NCI-H1436 (cell line): ENCODE measurements at places on chromosomes 16 and 17.
A peak's percentile ranks its signal among the peaks of the same experiment; 100 is the strongest.

DNA sequence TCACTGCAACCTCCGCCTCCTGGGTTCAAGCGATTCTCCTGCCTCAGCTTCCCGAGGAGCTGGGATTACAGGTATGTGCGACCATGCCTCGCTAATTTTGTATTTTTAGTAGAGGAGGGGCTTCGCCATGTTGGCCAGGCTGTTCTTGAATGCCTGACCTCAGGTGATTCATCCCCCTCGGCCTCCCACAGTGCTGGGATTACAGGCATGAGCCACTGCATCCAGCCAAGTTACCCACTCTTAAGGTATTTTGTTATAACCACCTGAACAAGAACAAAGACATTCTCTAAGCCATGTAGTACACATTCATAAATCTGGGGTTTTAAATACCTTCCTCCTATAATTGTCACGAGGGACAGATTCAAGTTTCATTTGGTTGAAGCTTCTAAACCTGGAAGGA, 12.3 kb upstream of the TMEM170A start:
- DNase-seq: no peak

- DNase-seq: no peak
Measured at GRCh38 chr17:48528153-48528935, 2.5 kb downstream of the HOXB1 start.

GRCh38 chr17:45098869-45099616, 33.3 kb downstream of the PLCD3 start:
- DNase-seq: peak; percentile 74

GRCh38 chr17:32870027-32870670, 6.8 kb downstream of the MYO1D start:
- no peak for DNase-seq

DNA sequence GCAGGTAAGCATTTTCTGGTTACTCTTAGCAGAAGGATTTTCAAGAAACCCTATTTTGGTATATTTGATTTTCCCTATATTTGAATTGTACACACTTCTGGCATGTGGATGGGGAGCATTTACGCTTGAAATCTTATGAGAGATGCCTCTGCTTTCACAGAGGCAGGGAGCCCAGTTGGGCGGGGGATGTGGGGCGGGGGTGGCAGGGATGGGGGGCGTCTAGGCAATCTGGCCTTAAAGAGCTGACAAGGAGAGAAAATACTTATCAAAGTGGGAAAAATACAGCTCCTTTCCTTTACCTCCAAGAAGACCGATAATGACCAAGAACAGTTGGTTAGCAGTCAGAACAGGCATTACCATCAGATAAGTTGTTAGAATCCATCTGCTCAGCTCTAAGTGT, 79.1 kb upstream of the NUDT7 start:
- no peak for DNase-seq

DNA sequence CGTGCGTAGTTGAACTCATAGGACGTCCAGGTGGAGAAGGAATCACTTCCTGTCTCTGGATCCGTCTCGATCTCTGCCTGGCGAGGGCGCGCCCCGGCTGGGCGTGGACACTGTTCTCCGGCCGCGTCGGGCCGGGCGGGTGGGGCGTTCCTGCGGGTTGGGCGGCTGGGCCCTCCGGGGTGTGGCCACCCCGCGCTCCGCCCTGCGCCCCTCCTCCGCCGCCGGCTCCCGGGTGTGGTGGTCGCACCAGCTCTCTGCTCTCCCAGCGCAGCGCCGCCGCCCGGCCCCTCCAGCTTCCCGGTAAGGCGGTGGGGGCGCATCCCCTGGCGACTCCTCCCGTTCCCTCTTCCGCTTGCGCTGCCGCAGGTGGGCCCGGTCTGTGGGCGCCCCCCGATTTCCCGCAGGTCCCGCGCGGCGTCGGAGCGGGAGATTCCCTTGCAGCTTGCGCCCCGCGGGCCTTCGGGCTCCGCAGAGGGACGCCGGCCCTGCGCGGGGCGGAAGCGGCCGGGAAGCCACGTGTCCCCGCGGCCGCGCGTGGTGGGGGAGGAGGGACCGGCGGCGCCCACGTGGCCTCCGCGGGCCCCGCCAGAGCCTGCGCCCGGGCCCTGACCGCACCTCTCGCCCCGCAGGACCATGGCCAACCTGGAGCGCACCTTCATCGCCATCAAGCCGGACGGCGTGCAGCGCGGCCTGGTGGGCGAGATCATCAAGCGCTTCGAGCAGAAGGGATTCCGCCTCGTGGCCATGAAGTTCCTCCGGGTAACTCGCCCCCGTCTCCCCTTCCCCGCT, at the start of gene NME2:
Gene NME2, plus strand, starts transcription at position 214 of the 789 bp plus-strand sequence. Its CDS starts 420 bp downstream, at position 634.
- peak; percentile 61 for DNase-seq

DNA sequence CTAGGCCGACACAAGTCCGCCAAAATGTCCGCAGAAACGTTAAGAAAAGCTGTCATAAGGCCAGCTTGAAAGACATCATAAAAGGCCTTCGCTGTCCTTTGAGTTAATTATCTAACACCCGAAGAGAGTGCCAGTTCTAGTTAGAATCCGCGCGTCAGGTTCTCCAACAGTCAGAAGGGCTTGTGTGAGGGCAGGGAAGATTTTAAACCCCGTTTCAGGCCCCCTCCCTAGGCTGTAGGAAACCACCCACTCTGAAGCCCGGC, 729 bp upstream of the CLTC start:
- no peak for DNase-seq

DNA sequence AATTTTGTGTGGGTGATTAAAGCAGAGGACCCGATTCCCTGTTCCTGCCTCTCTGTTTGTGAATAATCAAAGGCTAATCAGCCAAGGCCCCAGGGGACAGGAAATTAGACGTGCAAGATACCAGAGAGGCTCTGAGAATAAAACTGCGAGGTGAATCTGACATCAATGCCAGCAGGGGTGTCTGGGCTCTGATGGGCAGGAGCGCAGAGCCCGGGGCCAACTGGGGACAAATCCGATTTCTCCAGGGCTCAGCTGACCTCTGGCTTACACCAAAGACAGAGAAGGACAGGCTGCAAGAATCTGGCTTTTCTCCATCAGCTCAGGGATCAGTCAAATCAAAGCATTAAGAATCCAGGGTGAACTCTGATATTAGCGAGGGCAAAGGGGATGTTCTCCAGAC, 174.3 kb downstream of the XYLT1 start:
- peak; percentile 43 for DNase-seq

- DNase-seq: no peak
Measured at GRCh38 chr16:86888231-86889053, 310.1 kb downstream of the FOXL1 start.

DNA sequence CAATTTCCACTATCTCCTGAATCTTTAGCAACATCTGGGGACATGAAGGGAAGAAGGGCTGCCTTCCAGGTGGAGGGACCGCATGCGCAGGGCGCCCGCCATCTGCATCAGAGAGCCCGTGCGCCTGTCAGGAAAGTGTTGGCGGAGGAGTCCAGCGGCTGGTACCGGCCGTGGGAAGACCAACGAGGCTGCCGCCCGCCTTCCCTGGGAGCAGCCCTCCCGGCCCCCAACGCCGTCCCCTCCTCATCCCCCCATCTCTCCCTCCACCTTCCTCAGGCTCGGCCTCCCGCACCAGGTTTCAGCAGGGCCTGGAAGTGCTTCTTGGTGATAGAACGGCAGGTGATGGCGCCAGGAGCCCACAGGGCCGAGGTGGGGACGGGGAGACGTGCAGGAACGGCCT, 8.8 kb downstream of the CLCN7 start:
- DNase-seq: no peak

DNA sequence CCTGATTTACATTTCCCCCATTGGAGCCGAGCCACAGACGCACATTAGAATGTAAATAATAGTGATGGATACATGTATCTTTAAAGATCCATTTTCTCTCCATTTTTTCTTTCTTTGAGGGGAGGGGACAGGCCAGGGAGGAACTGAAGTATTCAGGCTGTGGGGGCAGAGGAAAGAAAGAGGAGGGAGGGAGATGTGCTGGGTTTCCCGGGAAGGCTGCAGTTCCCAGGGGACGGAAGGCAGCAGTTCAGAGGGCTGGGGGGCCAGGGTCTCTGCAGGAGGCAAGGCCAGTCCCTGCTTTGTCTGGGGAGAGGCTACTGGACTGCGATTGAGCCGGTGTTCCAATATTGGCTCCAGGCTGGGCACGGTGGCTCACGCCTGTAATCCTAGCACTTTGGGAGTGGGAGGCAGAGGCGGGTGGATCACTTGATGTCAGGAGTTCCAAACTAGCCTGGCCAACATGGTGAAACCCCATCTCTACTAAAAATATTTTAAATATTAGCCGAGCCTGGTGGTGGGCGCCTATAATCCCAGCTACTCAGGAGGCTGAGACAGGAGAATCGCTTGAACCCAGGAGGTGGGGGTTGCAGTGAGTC, 94.2 kb upstream of the LHX1 start:
- DNase-seq: no peak

DNA sequence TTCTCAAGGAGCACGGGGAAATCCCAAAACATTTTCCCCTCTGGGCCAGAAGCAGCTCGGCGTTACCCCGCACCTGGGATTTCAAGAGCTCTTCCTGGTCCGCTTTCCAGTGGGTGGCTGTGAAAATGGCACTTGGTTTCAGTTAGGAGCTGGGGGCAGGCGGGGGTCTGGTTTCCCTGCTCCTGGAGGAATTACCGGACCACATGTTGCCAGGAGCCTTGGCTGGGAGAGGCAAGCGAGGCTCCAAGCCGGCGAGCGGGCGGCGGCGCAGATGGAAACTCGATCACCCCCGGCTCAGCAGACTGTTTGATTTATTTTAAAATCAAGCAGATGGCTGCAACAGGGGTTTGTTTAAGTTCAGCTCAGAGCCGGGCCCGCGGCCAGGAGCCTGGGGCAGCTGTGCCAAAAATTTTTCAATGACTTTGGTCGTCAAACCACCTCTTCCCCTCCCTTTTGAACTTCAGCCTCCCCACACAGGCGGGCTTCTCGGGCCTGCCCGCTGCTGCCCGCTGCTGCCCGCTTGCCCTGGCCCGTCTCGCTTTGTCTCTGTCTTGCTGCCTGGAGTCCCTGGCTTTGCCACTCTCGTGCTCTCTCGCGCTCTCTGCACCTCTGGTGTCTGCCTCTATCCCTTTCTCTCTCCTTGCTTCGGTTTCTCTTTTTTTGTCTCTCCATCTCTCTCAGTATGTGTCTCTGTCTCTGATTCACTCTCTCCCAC, 108.0 kb upstream of the CIBAR2 start:
- peak; percentile 57 for DNase-seq

GRCh38 chr16:83271123-83271522, 536.7 kb upstream of the HSBP1 start:
- no peak for DNase-seq

GRCh38 chr17:38510421-38511149, 82.3 kb downstream of the ARHGAP23 start:
- no peak for DNase-seq

- no peak for DNase-seq
Measured at GRCh38 chr17:20896153-20896649, 146.6 kb downstream of the USP22 start.

DNA sequence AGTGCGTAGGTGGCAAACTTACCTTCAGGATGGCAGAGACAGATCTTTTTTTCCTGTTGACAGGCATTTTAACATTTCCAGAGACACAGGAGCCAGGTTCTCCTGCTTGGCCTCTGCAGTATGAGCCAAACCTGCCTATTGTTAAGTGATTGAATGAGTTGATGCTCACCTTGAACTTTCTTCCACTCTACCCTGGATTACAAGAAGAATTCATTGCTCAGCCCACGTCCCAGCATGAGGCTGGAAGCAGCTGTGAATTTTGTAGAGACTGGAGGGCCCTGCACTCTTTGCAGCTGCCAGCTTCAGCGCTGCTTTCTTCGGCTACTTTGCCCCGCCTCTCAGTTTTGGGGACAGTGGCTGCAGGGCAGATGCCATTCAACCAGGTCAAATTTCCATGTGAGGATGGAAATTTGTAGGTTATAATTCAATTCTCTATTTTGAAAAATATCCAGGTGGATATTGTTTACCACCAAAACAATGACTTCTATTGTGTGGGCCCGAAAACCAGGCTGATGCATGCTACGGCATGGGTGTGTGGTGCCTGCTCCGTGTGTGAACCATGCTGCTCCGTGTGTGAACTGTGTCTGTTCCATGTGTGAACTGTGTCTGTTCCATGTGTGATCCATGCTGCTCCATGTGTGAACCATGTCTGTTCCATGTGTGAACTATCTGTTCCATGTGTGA, 75.2 kb upstream of the METTL9 start:
- DNase-seq: no peak

DNA sequence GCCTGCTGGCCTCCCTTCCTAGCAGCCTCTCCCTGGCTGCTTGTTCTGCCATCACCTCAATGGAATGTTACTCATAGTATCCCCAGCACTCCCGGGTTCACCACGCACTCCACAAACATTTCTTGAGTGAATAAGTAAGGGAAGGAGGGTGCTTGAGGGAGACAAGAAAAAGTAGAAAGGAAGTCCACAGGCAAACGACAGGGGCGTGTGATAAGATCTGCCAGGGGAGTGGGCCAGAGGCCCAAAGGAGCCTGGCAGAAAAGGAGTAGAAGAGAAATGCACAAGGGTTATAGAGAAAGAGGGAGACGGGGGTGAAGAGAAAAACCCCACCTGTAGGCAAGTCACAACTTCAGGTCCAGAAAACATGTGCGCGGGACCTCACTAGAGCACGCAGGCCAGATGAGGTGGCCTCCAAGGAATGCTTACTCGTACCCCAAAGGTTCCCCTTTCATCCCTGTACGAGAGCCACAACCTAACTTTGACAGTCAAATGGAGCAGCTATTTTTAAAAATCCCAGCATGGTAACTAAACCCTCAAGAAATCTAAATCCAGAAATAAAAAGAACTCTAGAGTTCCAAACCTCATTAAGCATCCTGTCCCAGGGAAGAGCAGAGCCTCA, 6.6 kb downstream of the ZDHHC7 start:
- DNase-seq: no peak

DNA sequence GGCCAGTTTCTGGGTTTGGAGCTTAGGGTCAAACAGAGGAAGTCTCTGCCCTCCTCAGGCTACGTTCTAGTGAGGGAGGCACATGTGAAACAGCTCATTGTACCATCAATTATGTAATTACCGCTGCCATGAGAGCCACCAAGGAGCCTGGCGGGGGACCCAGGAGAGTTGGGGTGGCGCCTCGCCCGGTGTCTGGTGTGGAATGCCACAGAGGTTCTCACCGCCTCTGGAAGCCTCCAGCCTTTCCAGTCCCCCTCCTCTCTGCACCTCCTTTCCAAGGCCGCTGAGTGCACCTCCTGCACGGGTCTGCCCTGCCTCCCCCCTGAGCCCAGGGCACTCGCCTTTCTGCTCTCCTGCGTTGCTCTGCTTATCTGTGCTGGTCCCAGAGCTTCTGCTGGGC, 51.4 kb downstream of the SREBF1 start:
- DNase-seq: peak; percentile 82

DNA sequence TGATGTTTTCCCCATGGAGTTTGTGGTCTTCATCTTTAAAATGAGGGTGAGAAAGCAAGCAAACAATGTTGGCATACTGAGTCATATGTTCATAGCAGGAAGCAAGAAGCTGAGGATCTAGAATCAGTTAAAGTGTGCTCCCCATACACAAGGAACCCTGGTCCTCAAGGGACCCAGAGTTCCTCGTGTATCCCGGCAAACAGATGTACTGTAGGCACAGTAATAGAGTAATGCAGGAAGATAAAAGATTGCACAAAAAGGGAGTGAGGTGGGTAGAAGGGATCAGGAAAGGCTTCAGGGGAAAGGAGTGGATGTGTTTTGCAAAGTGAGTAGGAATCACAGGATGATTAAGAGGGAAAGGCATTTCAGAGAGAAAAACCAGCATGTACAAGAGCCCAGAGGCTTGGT, 412.3 kb upstream of the CDH11 start:
- no peak for DNase-seq

- DNase-seq: no peak
Measured at GRCh38 chr16:81716478-81717225, 62.4 kb upstream of the PLCG2 start.

- no peak for DNase-seq
Measured at GRCh38 chr17:77423589-77424451, 283.1 kb downstream of the SEC14L1 start.
